T-helper 2 cell treated with Interferon-gamma antibody and Interleukin-4, amounts not matched to agents 100 ng/mL and 5 ng/mL, for 36 hours (primary cell): ENCODE measurements at places on chromosomes 6 and 20. TPM values are rescaled to one million over a fixed set of nuclear protein-coding genes. Genes with fewer than 3 reads are reported as not detected.

Gene CLPSL2
- total RNA-seq = not detected in 2 replicates

Gene SPATS1
- total RNA-seq = not detected in 2 replicates

Gene BMP5
- total RNA-seq = not detected in 2 replicates

Gene C20orf144
- total RNA-seq = 0.25 TPM in 1 of 2 replicates, not detected in the other

Gene PCK1
- total RNA-seq = not detected in 2 replicates

Gene TUBE1
- total RNA-seq = 15.4 and 17.2 TPM in 2 replicates

Gene PBOV1
- total RNA-seq = not detected in 2 replicates

Gene PRPF6
- 69.3 and 69.4 TPM in 2 replicates for total RNA-seq

Gene ETV7
- total RNA-seq = 2.7 and 3.0 TPM in 2 replicates
